ENCODE measurements at places on chromosomes 1 and 21.

DNA sequence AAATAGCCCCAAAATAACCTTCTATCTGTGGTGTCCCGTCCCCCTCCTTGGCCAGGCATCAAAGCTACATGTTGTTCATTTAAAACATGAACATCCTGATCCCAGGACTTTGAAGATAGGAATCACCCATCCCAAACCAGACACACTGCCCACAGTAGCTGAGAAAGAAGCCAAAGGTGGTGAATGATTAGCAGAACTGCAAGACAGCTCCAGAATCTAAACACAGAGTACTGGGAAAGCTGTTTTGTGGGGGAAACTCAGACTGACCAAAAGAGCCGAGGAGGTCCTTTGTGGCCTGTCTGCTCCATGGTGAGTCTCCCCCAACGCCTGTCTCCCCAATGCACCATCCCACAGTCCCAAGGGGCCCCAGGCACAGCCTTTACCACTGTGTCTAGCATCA lies 7.3 kb upstream of the TEDDM1 start:
- no peak for DNase-seq

GRCh38 chr1:28663871-28664470 lies 4.6 kb upstream of the GMEB1 start:
- DNase-seq, result no peak

GRCh38 chr1:29235955-29236711 lies at the start of gene PTPRU:
TSS of gene PTPRU (plus strand) at chr1:29236522. CDS start at chr1:29236645, 123 bp downstream.
- DNase-seq, result peak; percentile 64

DNA sequence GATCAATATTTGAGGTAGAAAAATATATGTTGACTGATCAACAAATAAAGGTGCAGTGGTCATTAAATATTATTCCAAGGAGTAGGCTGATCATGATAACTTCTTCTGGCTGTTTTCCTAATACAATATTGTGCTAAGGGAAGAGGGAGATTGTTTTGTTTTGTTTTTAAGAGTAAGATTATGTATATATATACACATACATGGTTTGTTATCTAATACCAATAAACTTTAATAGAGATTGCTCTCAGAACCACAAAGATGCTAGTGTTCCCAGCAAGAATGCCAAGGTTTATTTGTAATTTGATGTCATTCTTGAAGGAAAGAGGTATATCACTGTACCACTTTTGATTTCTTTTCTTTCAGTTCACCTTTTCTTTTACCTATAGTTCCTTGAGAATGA lies 10.1 kb downstream of the CLCA2 start:
- DNase-seq, result no peak

GRCh38 chr1:236733653-236734052 lies 47.4 kb downstream of the ACTN2 start:
- no peak for DNase-seq

- DNase-seq, result no peak
Measured at GRCh38 chr1:57319165-57319564, 104.7 kb downstream of the DAB1 start.

GRCh38 chr1:10489291-10490055 lies 14.7 kb downstream of the PEX14 start:
- no peak for DNase-seq

GRCh38 chr1:45687754-45688740 lies at the start of gene TMEM69:
TSS of gene TMEM69 (plus strand) at chr1:45688181. CDS start at chr1:45691069, 2,888 bp downstream.
- peak; percentile 81 for DNase-seq

DNA sequence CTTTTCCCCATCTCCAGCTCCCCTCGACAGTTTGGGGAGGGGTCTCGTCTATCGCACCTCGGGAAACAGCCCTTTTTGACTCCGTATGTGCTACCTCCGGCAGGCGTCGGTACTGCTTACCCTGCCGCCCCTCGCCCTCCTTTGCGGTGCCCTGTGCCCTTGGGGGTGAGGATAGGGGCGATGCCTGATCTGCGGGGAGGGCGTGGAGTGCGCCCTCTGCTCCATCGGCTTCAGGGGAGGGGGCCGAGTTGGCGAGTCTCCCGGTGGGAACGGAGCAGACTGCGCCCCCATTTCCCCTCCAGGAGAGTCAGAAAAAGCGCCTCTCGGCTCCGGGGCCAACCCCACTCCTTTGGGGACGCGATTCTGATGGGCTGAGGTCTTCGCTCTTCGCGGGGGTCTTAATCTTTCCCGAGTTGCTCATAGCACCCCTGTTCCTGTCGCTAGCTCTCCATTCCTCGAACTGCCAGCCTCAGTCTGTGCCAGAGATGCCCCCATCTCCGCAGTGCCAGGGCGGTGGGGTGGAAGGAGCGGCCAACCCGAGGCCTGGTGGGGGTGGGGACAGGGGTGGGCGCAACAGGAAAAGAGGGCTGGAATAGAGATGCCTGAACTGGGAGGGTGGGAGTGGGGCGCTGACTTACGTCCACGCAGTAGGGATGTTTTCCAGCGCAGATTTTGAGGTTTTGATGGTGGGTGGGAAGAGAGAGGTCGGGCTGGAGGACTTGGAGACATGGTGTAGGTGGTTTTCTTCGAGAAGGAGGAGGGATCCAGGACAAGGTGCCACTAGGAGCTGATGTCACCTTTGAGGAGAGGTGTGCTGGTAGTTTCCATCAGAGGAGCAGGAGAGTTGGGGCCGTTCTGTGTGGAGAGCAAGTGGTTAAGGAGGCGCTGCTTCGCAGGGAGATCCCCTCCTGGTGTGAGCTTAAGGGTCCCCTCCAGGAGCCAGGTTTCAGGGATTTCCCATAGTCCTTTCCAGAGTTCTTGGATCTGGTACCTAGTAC lies 674 bp downstream of the PPFIA4 start:
- DNase-seq, result no peak

DNA sequence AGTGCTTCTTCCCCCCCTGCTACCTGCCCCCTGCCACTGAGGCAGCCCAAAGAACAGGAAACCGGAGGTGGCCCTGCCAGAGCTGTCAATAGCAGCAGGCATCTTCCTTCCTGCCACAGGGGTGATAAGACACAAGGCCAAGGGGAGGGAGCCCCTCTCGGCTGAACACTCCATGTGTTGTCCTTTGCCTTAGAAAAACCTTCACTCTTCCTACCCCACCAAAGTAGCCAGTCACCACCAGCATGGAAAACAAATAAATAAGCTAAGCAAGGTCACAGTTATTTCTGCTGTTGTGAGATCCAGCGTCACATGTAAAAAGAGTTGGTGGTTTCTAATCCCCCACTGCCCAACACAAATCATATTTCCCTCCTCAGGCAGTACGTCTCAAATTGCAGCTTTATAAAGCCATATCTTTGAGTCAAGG lies 104.8 kb upstream of the DPT start:
- no peak for DNase-seq

DNA sequence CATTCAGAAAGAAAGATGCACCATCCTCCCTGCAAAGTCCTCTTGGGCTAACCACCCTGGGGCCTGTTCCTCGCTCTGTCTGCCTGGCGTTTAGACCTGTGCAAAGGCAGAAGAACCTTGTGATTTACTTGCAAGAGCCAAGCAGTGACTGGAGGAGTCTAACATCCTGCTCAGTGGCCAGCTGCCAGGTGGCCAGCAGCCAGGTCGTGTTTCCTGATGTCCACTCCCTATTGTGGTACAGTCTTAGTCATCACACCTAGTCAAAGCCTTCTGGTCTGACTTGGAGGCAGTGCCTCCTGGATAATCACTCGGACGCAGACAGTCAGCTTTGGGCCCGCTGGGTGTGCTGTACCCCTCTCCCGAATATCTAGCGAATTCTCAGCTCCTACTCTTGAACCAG lies 118.1 kb downstream of the PGBD5 start:
- DNase-seq, result no peak

All from activated CD4-positive, alpha-beta T cell treated with anti-CD3 and anti-CD28 coated beads, Interleukin-2, amount 50 U/mL, for 24 hours (primary cell).